ENCODE measurements at places on chromosomes 4 and X.

GRCh38 chr4:171025776-171026175, 787.4 kb upstream of the GALNTL6 start:
- DNase-seq = no peak

DNA sequence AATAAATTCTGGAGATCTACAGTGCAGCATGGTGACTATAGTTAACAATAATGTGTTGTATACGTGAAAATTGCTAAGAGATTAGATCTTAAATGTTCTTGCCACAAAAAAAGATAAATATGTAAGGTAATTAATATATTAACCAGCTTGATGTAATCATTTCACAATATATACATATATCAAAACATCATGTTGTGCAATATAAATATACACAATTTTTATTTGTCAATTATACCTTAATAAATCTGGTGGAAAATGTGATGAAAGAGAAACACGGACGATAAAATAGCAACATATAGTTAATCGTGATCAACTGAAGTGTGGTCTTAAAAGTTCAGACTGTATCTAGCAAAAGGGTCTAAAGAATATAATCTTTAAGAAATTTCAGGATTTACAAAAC, 16.5 kb upstream of the NDNF start:
- no peak for DNase-seq

DNA sequence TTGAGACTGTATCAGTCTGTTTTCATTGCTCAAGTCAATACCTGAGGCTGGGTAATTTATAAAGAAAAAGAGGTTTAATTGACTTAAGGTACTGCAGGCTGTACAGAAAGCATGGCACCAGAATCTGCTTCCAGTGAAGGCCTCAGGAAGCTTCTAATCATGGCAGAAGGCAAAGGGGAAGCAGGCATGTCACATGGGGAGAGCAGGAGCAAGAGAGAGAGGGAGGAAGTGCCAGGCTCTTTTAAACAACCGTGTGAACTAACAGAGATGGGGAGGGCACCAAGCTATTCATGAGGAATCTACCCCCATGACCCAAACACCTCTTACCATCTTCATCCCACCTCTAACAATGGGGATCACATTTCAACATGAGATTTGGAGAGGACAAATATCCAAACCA, 7.2 kb upstream of the TMEM131L start:
- DNase-seq = no peak

DNA sequence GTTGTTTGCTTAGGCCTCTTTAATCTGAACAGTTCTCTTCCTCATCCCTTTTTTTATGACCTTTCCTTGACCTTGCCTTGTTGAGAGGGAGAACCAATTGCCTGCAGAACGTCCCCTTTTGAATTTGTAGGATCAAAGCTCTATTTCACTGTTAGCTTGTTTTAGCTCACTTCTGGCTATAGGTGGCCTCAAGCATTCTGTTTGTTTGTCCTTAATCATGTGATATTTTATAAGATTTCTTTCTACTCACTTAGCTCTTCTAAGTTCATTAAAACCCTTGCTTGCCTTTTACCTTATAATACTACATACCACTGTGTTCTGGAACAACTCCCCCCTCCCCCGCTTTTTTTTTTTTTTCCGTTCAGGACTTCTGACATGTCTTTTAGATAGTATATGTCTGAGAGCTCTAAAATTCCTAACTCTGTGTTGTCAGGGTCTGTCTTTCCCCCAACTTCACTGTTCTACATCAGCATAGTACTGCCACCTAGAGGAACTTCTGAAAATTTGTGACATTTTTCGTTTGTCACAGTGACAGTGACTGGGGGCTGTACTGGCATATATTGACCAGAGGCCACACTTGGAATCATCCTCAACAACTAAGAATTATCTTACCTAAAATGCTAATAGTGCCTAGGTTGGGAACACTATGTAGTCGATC, 128.5 kb downstream of the LARP7 start:
- no peak for DNase-seq

DNA sequence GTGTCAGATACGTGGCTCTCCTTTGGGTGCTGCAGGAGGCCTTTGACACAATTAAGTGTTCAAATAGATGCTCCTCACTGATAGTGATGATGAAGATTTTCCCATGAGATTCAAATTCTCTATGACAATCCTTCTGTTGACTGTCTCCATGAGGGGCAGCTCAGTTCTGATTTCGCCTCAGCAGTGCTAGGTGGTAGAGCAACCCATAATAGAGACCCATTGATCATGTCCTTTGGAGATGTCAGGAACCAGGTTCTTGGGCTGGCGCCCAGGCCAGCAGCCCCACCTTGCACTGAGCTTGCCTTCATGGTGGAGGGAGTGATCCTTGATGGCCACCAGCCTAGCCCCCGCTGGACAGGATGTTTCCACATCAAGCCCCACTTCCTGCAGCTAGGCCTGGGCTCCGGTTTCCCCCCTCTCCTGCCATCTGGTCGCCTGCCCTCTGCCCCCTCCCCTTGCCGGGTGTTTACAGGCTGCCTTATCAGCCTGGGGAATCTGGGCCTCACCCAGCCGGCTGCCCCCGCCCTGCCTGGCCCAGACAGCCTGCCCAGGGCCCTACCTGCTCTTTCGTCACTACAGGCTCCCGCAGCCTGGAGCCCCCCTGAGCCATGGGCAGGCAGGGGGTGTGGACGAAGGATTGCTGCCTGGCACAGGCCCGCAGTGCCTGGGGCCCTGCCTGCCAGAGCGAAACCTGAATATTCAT, 12.6 kb downstream of the ELF4 start:
- DNase-seq = no peak

DNA sequence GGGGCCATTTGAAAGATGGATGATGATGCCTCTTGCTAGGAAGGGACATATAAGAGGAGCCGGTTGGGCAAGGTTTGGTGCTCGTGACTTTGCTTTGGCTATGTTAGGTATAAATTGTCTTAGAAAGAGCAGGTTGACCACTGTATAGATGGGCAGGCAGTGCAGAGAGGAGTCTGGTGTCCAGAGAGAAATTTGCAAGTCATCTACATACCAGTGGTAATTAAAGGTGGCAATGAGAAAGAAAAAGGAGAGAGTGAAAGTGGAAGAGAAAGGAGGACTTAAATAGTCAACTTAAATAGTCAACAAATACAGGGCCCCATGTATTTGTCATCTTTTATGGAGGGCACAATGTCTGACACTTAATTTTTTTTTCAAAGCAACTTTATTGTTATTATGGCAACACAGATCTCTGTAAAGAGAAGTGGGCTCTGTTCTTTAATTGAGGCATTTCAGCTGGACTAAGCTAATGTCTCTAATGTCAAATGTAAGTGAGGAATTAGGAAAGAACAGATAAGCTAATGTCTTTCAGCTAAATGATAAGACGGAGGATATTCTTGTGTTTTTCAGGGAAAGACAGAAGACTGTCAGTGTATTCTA, 75.4 kb upstream of the ANXA3 start:
- DNase-seq = no peak

GRCh38 chr4:168723569-168723968, 226.7 kb downstream of the PALLD start:
- no peak for DNase-seq

DNA sequence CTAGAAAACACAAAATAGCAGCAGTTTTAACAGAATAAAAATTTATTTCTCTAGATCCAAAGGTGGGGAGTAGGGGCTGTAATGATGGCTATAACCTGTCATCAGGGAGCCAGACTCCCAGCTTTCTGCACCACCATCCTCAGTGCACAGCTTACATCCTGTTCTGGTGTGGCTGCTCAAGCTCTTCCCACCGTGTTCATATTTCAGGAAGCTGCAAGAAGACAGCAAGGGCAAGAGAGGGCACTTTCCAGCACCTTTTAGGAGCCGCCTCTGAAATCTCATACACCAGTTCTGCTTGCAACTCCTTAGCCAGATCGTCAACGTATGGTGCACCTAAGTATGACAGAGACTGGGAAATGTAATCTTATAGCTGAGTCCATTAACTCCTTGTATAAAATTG, 253.7 kb downstream of the CENPC start:
- no peak for DNase-seq

DNA sequence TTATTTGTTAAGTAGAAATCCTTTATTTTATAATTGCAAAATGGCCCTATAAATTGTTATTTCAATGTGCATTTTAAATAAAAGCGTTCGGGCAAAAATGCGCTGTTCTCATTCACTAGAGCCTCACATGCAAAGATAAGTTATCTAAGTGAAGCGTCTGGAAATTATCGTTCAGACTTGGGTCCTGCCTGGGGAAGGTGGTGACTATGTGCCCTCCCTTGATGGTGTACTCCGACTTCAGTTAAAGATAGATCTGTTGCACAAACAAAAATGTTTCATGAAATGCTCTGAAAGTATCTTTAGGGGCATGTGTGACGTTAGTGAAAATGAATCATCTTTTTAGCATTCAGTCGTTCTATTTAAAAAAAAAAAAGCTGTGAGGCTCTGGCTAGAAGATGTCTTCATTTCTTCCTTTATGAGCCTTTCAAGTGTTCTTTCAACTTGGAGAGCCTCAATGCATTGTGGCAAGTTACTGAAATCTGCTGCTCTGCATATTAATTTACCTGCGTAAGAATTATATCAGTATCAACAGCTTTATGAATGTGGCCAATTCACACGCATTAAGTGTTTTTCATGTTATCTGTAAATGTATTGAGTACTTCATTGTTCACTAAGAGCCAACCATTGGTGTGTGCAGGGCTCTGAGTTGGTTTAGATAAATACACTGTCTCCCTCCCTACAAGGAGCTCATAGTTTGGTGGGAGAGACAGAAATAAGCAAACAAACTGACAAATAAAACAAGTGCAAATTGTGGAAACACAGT, 83.0 kb downstream of the AFF1 start:
- DNase-seq = no peak

DNA sequence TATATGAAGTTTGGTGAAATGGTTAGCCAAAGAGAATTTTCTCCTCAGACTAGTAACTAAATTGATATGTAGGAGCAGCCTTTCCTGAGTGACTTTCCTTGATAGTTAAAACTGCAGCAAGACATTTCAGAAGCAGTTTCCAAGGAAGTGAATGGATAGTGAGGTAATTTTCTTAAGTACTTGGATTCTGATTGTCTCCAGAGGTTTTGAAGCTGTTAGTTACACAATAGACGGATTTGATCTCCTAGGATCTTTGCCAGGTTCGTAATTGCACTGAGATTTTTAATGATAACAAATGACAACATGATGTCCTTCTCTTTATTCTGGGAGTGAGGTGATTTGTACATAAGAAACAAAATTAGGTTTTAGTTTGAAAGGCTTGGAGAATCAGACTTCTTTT, 29.2 kb downstream of the PRRG1 start:
- no peak for DNase-seq

GRCh38 chr4:87030755-87031441, 96.1 kb downstream of the AFF1 start:
- no peak for DNase-seq

DNA sequence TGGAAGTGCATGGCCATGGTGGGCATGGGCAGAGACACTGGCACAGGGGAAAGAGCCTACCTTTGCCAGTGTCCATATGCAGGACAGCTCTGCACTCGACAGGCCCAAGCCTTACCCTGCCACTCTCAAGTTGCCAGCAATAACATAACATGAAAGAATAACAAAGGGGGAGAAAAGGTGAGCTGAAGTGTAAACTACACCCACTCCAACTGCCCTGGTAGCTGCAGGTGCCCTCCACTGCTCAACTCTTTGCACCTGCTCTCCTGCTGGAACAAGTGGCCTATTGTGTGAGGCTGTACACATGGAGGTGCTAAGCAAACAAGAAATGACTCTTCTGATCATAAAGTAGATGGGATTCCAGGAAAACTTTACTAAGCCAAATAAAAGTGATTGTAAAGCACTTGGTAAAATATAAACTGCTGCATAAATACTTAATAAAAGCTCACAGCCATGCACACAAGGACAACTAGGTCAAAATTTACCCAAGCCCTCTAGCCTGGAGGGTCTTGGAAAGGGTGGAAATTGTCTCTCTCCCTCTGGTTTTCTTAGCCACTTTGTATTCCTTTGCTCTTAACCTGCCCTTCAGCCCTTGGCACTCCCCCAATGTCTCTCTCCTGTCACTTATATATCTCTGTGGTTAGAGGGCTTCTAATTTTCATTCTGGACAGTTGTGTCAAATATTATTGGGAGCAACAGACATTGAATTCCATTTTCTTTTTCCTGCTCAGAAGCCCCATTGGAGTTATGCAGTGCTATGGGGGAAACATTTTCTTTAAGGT, 261.2 kb upstream of the GPC4 start:
- no peak for DNase-seq

- DNase-seq = no peak
Measured at GRCh38 chr4:148114436-148114835, 327.8 kb downstream of the NR3C2 start.

DNA sequence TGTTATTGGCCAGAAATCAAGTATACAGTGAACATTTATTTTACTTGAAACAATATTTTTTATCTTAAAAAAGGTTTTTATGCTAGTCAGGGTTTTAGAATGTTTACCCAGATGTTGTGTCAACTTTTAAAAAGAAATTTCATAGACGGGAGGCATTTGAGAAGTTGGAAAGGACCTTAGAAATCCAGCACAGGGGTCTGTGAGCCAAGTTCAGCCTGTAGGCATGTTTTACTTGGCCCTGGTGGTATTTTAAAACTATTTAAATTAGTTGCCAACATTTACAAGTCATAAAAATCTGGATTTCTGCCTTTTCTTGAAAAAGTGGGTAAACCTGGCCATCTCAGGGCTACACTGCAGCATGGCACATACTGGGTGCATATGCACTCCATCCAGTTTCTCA, 25.5 kb upstream of the FHL1 start:
- no peak for DNase-seq

GRCh38 chr4:174749091-174749490, 80.0 kb downstream of the GLRA3 start:
- DNase-seq = no peak

- no peak for DNase-seq
Measured at GRCh38 chrX:19846995-19847790, 40.2 kb downstream of the SH3KBP1 start.

- no peak for DNase-seq
Measured at GRCh38 chrX:123626962-123627361, 105.9 kb downstream of the THOC2 start.

GRCh38 chr4:94375364-94375763, 32.7 kb upstream of the HPGDS start:
- DNase-seq = no peak

GRCh38 chr4:141013899-141014298, 119.4 kb downstream of the RNF150 start:
- no peak for DNase-seq

- DNase-seq = no peak
Measured at GRCh38 chr4:2080429-2081300, 21.5 kb downstream of the NAT8L start.

GRCh38 chrX:122941806-122942205, 242.3 kb upstream of the GRIA3 start:
- no peak for DNase-seq

DNA sequence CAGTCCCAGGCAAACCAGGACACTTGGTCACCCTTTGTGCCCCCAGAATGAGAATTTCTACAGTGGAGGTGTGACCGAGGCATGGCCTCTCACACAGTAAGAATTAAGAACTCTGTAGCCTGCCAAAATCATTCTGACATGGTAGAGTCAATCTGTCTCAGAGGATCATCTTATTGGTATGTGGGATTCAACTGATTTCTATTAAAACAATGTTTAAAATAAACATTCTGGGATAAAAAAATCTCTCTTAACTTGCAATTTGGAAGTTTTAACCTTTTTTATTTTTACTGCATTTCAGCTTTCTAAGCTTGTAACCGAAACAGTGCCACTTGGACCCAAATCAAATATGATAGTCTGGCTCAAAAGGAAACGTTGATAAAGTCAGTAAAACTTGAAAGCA, 165.4 kb upstream of the LDB2 start:
- DNase-seq = no peak
